Gastroesophageal sphincter (tissue), 4 donors: ENCODE measurements at places on chromosomes 6 and 20. TPM values are rescaled to one million over a fixed set of nuclear protein-coding genes. Genes with fewer than 3 reads are reported as not detected.

DNA sequence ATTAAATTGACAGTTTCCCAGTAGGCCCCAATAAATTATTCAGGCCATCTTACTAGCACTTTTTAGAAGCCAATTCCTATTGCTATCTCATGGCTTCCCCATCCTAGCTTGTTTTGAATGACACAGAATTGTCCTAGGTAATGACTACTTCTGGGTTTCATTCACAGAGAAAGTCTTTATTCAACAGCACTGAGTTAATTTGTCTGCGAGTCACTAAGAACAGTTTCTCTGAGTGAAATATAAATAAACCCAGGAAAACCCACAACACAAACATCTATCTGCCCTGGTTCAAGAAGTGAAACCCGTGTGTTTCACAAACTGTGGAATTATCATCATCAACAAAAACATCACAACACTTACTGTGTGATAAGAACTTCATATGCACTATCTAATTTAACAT is 1366.8 kb downstream of the EPHA7 start:
- no peak for ATAC-seq

Gene MEP1A
- not detected for total RNA-seq

- no peak for ATAC-seq
Measured at GRCh38 chr6:118502169-118502568, 45.9 kb upstream of the PLN start.

Gene TSHZ2
- total RNA-seq = 13.9 TPM

- ATAC-seq = no peak
Measured at GRCh38 chr6:52020945-52021570, 66.4 kb downstream of the PKHD1 start.

Gene LPA
- not detected for total RNA-seq

Gene CCN6
- total RNA-seq = not detected

Gene INSM1
- 0.15 TPM for total RNA-seq

- ATAC-seq = no peak
Measured at GRCh38 chr6:31048099-31048498, 37.8 kb downstream of the MUC22 start.

- ATAC-seq = no peak
Measured at GRCh38 chr20:42958367-42959069, 231.2 kb downstream of the PTPRT start.

Gene REV3L
- 41.1 TPM for total RNA-seq

DNA sequence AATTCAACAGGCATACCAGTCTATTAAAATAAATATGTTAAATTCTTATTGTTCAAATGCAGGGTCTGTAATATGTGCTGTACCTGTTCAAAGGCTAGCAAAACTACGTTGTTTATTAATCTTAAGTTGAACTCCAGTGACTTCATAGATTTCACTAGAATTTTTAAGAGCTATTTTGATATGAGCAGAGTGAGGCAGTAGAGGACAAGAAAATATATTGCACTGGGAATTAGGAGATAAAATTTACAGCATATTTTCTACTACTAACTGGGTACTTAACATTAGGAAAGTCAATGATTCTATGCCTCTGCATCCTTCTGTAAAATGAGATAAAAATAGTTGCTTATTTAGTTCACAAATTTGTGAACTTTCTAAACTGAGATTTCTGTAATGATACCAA is 162.2 kb upstream of the BMP5 start:
- ATAC-seq = no peak

- ATAC-seq = no peak
Measured at GRCh38 chr6:14443629-14444268, 326.2 kb downstream of the CD83 start.
